ENCODE measurements at places on chromosomes 7 and 10.
A peak's percentile ranks its signal among the peaks of the same experiment; 100 is the strongest.

GRCh38 chr7:1934017-1934416 lies 263.9 kb downstream of the ELFN1 start:
- no peak for DNase-seq

DNA sequence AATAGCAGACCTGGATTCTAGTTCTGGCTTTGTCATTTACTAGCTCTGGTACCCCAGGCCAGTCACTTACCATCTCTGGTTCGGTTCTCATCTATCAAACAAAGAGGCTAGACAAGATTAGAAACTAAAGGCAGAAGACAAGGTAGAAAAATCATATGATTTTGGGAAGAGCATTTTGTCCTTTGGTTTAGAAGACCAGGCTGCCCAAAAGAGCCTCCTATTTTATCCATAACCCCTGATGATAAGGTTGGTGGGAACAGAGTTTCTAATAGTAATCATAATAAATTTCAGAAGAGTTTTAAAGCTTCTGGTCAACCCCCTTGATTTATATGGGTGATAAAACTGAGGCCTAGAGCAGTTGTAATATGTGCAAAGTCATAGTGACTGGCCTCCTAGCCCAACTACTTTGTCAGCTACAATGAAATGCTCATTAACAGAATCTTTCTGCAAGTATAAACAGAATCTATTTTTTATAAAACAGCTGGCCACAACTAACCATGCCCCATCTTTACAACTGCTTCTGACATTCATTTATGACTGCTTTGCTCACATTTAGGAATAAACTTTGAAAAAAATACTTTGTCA lies 23.4 kb downstream of the COX15 start:
- no peak for DNase-seq

- no peak for DNase-seq
Observed at GRCh38 chr7:46390042-46390441, 469.0 kb upstream of the IGFBP3 start.

- DNase-seq = no peak
Observed at GRCh38 chr10:85862771-85863170, 503.8 kb downstream of the GRID1 start.

DNA sequence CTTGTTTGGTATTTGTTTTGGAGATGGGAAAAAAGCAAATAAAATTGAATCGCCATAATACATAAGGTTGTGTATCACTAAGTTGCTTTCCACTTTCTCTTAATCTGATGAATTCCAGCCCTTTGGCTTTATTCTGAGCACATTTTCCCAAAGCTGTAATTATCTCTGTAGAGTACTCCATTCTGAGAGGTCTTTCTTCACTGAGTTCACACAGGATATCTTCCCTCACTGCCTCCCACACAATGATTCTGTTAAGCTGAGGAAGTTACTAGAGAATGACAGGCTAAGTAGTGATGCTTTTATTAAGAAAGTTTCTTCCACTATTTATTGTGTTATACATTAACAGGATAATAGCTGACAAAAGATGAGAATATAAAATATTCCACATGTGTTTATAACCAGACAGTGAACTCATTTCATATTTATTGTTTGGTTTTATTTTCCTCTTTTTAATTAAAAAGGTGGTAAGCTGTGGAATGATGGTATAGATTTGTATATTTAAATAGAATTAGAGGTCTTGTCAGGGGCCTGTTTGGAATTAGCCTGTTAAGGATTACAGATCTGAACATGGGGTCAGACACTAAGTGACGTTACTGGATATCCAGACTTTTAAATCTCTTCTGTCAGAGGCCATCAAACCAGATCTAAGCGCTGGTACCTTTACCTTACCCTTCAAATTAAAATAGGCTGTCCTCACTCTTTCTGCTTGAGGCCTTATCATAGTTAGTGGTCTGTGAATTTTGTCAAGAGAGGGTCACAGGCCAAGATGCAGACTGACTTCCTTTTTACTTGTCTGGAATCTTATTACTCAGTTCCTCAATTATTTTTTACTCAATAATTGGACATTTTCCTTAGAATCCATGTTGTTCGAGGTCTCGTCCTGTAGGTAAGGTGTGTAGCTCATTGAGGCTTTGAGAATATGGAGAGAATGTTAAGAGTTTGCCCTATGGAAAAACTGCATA lies 8.4 kb downstream of the PLXDC2 start:
- DNase-seq = peak; percentile 91

- DNase-seq = no peak
Observed at GRCh38 chr10:96441322-96441885, 72.3 kb downstream of the TLL2 start.

DNA sequence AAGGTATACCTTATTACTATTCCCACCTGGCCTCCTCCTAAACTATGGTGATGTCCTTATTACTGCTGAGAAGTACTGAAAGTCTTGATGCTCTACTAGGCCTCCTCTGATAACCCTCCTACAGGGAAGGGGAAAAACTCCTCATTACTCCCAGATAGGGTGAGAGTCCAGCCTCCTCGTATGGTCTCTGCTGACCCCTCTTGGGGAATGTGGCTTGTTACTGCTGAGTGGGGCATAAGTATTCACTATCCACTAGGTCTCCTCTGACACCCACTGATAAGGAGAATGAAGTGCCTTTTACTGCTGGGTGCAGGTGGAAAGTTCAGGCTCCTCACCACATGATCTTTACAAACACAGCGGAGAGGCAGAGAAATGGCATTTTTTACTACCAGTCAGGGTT lies 222.9 kb downstream of the CHRM2 start:
- no peak for DNase-seq

DNA sequence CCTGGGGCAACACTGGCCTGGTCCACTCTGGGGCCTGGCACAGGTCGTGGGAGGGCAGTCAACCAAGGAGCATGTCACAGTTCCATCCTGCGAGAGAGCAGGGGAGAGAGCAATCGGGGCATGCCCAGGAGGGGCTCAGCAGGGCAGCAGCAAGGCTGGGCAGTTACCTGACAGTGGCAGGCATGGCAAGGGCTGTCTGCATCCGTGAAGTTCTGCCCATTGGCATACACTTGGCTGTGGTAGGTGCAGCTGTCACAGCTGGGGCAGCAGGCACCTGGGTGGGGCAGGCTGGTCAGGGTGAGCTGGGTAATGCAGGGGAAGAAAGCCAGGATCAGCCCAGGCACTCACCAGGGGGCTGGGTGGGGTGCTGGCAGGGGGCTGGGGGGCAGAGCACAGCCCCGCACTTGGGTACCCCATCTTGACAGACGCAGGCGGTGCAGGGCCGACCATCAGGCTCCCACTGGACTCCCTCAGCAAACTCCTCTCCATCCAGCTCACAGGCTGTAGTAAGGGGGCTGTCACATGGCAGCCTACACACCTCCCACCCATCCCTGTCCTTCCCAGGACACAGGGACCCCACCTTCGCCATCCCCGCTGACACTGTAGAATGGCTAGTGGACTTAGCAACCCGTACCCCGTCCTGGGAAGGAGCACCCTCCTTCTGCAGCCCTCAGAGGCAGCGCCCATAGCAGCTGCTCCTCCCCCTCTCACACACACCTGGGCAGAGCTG lies 17.8 kb downstream of the KCP start:
- no peak for DNase-seq

GRCh38 chr10:71237843-71238623 lies 25.7 kb downstream of the UNC5B start:
- no peak for DNase-seq

- DNase-seq = no peak
Observed at GRCh38 chr7:97499204-97499603, 232.7 kb upstream of the TAC1 start.

GRCh38 chr7:45219130-45219529 lies 61.5 kb downstream of the RAMP3 start:
- DNase-seq = no peak

- no peak for DNase-seq
Observed at GRCh38 chr10:86041116-86041515, 325.5 kb downstream of the GRID1 start.
